Dorsolateral prefrontal cortex (tissue), 122 donors: ENCODE measurements at places on chromosomes 6 and 20. TPM values are rescaled to one million over a fixed set of nuclear protein-coding genes. Genes with fewer than 3 reads are reported as not detected.
A peak's percentile ranks its signal among the peaks of the same experiment; 100 is the strongest.

The BPIFB2 gene
- not detected for total RNA-seq

The ETV7 gene
- total RNA-seq: 1.3 TPM

The ZNF341 gene
- 9.7 TPM for total RNA-seq

The KIF3B gene
- total RNA-seq: 68.6 TPM

The LY6G6F gene
- not detected for total RNA-seq

The MOG gene
- total RNA-seq: 150 TPM

The FBXO5 gene
- 3.4 TPM for total RNA-seq

The TRIM10 gene
- not detected for total RNA-seq

The TOX2 gene
- total RNA-seq: 19.2 TPM

The JPH2 gene
- total RNA-seq: 2.2 TPM

The MAP3K7 gene
- 32.6 TPM for total RNA-seq

The ZC3H12D gene
- 0.87 TPM for total RNA-seq

The SLC25A27 gene
- 86.3 TPM for total RNA-seq

The LAMA5 gene
- total RNA-seq: 75.2 TPM

The WFDC5 gene
- total RNA-seq: not detected

DNA sequence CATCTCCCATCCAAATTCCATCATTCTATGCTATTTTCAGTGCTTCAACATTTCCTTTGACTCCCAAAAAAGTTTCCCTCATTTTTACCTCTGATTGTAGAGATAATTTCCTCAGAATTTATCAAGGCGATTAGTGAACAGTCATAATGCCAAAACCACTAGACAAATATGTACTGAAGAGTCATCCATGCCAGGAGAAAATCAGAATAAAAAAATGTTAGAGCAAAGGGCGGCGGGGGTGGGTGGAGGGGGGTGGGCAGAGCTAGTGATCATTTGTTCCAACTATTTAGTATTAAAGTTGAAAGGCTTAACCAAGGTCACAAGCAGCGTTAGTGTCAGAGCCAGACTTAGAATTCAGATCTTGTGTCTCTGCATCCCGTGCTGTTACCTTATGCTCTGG lies 5.3 kb upstream of the ADGRF5 start:
- DNase-seq: no peak

DNA sequence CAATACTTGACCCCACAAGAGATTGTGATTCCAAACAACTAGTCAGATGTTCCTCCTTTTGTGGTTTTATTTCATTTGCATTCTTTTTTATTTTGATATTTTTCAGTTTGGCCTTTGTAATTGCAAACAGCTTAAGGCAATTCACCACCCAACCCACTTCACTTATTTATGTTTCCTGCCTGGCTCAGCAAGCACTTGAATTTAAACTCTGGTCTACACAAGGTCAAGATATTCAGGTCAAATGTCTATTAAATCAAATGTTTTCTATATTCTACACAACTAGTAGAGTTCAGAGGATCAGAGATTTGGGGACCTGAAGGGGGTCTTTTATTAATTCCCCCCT lies 100.1 kb downstream of the SGK1 start:
- no peak for DNase-seq

- peak; percentile 58 for DNase-seq
Measured at GRCh38 chr6:107488875-107489635, 862 bp upstream of the SOBP start.

DNA sequence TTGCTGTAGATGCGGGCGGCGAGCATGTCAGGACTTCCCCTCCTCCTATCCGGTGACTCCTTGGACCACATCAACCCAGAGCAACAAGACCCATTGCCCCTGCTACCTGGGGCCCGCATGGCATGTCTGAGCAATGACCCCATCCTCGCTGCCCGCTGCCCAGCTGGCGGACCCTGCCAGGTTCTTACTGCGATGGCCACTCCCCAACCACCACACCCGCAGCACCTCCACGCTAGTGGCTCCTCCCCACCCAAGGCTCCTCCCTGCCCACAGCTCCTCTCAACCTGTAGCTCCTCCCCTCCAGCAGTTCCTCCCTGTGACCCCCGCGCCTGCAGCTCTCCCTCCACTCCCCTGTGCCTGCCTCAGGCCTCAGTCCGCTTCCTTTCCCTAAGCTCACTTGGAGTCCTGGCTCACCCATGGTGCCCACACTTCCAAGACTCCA lies 17.6 kb upstream of the SERPINB9 start:
- DNase-seq: no peak

DNA sequence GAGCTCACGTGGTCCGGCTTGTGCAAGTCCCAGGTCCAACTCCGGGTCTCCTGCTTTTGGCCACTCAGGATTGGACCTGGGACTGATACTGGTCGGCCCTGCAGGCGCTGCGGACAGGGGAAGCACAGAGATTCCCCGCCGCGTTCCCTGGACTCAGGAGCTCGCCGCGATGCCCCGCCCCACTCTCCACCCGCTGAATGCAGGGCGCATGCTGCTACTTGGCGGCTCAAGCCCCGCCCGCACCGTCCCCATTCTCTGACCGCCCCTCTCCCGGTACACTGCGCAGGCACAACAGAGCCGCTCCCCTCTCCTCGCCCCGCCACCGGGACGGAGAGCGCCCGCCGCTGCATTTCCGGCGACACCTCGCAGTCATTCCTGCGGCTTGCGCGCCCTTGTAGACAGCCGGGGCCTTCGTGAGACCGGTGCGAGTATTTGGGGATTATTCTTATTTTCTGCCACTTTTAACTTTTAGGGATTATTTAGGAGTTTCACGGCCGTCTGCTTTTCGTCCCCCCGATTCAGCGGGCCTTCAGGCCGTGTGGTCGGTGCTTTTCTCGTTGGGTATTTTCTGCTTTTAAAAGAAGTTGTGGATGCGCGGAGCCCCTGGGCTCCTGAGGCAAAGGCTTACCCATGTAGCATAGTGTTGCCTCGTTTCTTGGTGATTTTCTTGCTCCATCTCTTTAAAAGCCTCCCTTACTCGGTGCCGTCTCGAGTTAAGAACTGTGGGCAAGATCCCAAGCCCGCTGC lies at the start of gene TMEM14C:
TMEM14C (plus strand) TSS at position 251 of the 747 bp plus-strand sequence. CDS start 1,544 bp downstream, outside the sequence.
- peak; percentile 99 for DNase-seq

- no peak for DNase-seq
Measured at GRCh38 chr6:110044096-110044495, 66.0 kb downstream of the GPR6 start.

DNA sequence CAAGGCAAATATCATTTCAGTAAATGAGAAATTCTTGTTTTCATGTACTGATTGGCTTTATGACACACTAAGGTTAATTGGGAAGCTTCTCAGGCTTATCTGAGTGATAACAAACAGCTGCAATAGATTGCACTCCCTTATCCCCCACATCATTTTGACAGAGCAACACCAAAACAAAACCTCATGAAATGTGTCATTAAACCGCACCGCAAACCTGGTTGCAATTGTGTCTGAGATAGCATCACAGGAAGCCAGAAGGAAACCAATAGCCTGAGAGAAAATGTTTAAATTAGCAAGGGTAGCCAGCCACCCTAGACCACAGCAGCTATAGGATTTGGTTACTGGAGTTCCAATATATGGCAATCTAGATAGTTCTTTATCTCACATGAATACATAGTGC lies 31.6 kb upstream of the LAMA4 start:
- no peak for DNase-seq

DNA sequence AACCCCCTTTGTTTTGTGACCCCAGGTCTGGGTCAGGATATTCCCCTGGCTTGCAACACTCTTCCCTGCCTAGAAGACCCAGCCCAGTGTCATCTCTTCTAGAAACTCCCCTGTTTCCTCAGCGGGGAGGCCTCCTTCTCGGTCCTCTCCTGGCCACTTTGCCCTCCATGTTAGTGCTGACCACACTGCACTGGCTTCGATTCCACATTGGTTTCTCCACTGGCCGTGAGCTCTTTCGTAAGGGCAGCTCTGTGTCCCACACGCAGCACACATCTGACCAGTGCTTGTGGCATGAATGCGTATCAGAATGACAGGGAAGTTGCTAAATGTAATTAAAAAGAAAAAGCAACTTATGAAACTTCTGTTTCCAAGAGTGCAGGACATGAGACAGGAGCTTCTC lies 49.4 kb upstream of the FNDC1 start:
- no peak for DNase-seq

- DNase-seq: no peak
Measured at GRCh38 chr6:30939473-30939872, 1.3 kb upstream of the MUCL3 start.

GRCh38 chr6:114227944-114228468 lies 114.8 kb downstream of the HS3ST5 start:
- no peak for DNase-seq

DNA sequence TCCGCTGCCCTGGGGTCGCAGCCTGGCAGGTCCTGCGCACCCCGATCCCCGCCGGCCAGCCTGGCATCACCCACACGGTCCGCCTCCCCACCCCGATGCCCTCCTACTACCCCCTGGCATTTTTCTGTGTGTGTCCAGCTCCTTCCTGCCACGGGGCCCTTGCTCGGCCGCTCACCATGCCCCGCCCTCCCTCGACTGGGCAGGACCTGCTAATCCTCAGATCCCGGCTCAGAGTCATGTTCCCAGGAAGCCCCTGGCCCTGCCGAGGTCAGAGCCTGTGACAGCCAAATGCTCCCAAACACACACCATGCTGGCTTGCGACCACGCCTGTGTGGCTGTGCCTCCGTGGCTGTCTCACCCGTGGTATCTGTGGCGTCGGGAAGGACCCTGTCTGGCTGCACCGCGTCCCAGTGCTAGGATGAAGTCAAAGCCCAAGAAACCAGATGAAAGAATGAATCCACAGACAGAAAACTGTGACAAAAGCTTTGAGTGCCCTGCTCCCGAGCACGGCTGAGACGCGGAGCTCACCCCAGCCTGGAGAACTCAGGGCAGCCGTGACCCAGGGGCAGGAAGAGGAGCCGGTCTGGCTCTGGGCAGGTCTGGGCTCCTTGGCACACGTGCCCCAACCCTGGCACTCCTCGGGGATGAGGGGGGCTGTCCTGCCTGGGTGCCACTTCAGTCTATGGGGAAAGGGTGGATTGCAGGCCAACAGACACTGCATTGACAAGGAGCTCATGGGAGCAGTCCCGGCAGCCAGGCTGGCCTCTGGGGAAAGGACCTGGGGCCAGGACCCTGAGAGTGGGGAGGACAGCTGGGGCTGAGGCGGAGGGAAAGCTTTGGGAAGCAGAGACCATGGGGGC lies 20.8 kb upstream of the SLCO4A1 start:
- DNase-seq: no peak

- no peak for DNase-seq
Measured at GRCh38 chr6:140020207-140020791, 645.9 kb upstream of the CITED2 start.

- no peak for DNase-seq
Measured at GRCh38 chr6:53547166-53547810, 2.4 kb upstream of the GCLC start.

DNA sequence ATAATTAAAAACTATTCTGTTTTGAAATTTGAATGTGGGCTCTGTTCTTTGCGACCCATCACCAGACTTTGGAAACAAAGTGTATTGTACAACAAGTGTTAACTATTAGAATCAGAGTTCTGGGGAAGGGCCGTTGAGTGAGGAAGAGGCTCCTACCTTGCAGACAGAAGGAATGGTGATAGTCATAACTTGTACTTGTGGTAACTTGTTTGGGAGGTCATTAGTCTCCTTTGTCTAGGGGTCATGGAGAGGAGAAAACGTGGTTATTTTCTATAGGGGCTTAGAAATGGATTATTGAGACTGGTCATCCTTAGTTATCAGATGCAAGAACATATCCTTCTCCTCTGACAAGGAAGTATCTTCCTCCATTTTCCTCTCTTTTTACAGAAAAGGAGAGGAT lies 174.8 kb downstream of the BMP2 start:
- no peak for DNase-seq

GRCh38 chr20:3846740-3847428 lies at the start of gene MAVS:
Gene MAVS (plus strand): TSS chr20:3846834. CDS start chr20:3854625, 7,791 bp downstream.
- peak; percentile 85 for DNase-seq

- no peak for DNase-seq
Measured at GRCh38 chr6:167698540-167698939, 128.2 kb upstream of the AFDN start.

DNA sequence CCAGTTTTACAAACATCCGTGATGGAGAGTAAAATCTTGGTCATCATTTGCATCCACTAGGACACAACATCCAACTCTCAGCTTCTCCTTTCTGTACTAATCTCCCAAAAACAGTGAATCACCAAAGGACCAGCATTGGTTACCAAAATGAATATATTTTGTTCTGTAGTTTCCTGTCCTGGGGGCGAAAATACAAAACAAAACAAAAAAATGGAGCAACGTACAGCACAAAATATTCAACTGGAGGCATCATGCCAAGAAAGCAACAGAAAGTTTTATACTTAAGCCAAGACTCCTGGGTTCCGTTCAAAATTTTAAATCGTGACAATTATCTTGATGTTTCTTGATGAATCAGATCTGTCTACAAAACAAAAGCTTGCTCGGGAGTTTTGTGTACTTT lies 126.6 kb upstream of the CCDC28A start:
- DNase-seq: no peak

- DNase-seq: no peak
Measured at GRCh38 chr6:4102687-4103244, 23.8 kb upstream of the FAM217A start.

DNA sequence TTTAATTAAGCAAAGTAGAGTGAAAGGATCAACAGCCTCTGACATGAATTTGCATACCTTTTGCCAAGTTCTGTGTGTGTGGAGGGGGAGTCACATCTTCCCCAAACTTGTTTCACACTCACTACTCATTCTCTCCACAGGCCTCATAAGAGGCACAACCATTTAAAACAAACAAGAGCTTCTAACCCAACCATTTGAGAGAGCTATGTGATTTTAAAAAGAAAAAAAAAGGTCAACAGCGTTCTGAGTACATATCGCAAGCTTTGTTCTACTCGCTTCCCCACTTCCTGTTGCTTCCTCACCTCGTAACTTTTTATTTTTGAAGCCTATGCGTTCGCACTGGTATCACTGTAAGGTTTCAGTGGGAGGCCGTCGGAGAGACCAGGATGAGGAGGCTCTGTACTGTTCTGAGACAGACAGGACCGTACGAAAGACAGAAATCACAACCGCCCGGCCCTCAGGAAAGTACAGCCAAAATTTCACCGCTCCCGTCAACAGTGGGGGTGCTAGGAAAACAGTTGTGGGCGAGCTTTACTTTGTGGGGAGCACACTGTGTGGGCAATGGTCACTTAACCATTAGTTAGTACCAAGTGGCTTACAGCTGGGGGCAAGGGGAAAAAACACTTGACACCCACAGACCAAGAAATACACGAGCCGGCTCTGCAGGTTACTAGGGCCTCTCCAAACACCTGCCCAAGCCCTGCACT lies 61.3 kb downstream of the TRERF1 start:
- no peak for DNase-seq

- DNase-seq: no peak
Measured at GRCh38 chr6:138555421-138555988, 56.2 kb upstream of the NHSL1 start.

DNA sequence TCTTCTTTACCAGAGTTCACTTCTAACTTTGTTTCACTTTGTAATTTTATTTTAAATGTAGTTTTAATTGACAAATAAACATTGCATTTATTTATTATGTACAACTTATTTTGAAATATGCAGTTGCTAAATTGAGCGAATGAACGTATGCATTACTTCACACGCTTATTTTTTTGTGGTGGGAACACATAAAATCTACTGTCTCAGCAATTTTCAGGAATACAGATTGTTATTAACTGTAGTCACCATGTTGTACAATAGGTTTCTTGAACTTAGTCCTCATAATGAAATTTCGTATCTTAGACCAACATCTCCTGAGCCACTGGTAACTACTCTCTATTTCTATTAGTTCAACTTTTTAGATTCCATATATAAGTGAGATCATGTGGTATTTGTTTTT lies 46.9 kb downstream of the NKAIN2 start:
- DNase-seq: no peak

GRCh38 chr20:15658295-15658694 lies 915.0 kb downstream of the KIF16B start:
- DNase-seq: no peak
